Colonic mucosa (tissue), 4 donors: ENCODE measurements at places on chromosomes 5 and 9.

DNA sequence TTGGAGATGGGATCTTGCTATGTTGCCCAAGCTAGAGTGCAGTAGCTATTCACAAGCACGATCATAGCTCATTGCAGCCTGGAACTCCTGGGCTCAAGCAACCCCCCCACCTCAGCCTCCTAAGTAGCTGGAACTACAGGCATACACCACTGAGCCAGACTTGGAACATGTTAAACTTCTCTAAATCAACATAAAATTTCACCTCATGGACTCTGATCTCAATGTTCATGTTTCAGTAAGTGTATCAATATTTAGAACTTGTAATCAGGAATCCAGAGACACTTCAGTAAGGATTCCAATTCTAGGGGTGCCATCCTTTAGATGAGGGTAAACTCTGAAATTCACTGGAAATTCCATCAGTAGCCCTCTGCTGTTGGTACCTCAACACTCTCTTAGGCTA, 6.8 kb downstream of the GNE start:
- no peak for DNase-seq

DNA sequence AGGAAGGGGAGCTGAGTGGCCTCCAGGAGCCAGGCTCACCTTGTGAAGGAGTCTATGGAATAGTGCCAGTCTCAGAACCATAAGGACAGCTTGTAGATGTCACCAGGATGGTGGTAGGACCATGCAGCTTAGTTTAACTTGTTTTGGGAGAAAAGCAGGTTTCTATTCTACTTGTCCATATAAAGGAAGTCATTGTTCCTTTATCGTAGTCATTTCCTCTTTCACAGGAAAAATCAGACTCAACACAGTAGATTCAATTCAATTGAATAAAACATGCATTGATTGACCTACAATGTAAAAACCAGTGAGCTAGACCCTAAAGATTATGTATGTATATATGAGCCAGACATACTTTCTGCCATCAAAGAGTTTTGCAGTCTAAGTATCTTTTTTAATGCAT, 53.3 kb downstream of the MEGF10 start:
- no peak for DNase-seq

DNA sequence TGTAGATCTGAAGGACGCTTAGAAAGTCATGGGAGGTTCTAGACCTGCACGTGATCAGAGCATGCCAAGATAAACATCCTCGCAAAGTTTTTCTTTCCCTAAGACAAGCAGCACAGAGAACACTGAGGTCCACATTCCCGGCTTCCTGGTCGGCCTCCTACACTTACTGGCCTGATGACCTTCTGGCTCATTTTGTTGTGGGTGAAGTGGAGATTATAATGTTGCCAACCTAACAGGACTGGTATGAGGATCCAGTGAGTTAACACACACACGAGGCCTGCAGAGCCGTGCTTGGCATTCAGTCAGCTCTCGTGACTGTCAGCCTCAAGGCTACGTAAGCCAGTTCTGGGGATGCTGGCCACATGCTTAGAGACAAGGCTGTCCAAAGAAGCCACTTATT, 186.0 kb downstream of the TENT4A start:
- no peak for DNase-seq

DNA sequence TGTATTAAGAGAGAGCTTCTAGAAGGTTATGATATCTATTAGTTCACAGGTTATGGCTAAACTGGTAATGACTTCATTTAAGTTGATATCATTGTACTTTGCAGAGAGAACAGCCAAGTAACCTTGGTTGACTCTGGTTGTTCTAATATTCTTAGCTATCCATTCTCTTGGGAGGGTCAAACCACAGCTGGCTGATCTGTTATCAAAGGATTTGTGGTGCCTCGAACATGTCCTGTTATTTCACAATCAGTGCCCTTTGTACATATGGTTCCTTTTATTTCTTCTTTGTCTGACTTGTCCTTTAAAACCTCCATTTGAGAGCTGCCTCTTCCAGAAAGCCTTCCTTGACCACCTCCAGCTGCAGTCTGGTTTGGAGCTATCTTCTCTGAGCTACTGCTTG, 61.7 kb downstream of the PDE8B start:
- no peak for DNase-seq

- DNase-seq: no peak
Measured at GRCh38 chr5:95962785-95963184, 1.1 kb upstream of the ELL2 start.

GRCh38 chr9:100322954-100323536, 29.7 kb downstream of the TEX10 start:
- DNase-seq: no peak
